ENCODE measurements at places on chromosomes 1 and 21. TPM values are rescaled to one million over a fixed set of nuclear protein-coding genes. Genes with fewer than 3 reads are reported as not detected.

- no peaks in the 10 kb centered on the region for H3K27me3 ChIP-seq
- DNase-seq, result peak; percentile 69
- H3K4me1 ChIP-seq, result peaks cover 9% of the 10 kb centered on the region
- H3K36me3 ChIP-seq, result no peaks in the 10 kb centered on the region
- H3K4me3 ChIP-seq, result no peak overlapping the region
Measured at GRCh38 chr1:41823471-41823870, 95.3 kb downstream of the HIVEP3 start.

DNA sequence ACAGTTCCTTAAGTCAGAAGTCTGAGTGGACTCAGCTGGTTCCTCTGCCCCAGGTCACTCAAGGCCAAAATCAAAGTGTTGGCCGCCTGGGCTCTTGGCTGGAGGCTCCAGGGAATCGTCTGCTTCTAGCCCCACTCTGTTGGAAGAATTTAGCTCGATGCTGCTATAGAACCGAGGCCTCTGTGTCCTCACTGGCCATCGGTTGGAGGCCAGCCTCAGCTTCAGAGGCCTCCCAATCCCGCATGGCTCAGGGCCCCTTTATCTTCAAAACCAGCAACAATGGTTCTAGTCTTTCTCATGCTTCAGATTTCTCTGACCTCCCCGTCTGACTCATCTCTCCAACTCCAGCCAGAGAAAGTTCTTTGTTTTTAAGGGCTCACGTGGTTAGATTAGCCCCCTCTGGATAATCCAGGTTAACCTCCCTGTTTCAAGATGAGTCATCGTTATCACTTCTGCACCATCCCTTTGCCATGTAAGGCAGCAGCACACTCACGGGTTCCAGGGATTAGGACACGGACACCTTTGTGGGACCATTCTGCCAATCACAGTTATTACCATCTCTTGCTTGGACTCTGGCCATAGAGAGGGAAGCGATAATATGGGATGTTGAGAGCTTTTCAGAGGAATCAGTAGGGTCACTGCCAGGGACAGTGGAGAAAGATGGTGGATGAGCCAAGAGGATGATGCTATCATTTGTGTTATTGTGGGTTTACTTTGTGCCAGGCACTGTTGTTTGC lies 13.6 kb downstream of the FHAD1 start:
- H3K4me1 ChIP-seq, result peaks cover 45% of the 10 kb centered on the region
- DNase-seq, result peak; percentile 35
- no peaks in the 10 kb centered on the region for H3K27me3 ChIP-seq
- H3K4me3 ChIP-seq, result no peak overlapping the region

DNA sequence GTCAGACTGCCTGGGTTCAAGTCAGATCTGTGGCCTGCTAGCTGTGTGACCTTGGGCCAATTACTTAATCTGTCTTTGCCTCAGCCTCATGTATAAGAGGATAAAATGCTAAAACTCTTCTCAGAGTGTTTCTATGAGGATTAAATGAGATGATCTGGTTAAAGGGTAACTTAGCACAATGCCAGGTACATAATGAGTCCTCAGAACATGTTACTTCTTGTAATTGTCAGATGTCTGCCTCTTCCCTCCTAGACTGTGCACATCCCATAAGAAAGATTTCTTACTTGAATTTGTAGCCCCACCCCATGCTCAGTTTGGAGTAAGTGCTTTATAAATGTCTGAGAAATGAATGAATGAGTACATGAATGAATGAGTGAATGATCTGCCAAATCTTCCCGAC lies 34.6 kb upstream of the HIVEP3 start:
- no peak for DNase-seq
- H3K36me3 ChIP-seq, result no peaks in the 10 kb centered on the region
- H3K27ac ChIP-seq, result no peak overlapping the region
- H3K4me1 ChIP-seq, result no peaks in the 10 kb centered on the region
- H3K4me3 ChIP-seq, result no peak overlapping the region

DNA sequence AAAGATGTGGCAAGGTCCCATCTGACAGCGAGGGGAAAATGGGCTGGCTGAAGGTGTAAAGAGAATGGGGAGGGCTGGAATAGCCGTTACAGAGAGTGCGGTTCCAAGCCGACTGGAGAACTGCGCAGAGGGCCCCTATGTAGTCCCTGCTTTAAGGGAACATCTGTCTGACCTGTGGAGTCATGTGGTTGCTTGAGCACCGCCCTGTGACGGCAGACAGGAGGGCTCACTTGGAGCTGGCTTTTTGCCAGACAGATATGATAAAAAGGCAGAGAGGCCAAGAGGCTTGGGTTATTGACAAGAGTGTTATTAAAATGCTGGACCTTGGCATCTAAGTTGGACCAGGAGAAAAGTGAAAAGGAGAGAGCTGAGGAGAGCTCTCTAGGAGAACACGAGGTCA lies 5.9 kb upstream of the PTPRF start:
- no peak overlapping the region for H3K27ac ChIP-seq
- H3K4me1 ChIP-seq, result peaks cover 6% of the 10 kb centered on the region
- no peak overlapping the region for H3K4me3 ChIP-seq
- H3K27me3 ChIP-seq, result no peaks in the 10 kb centered on the region
- DNase-seq, result peak; percentile 37
- H3K36me3 ChIP-seq, result no peaks in the 10 kb centered on the region

GRCh38 chr1:45430490-45430889 lies 60.5 kb downstream of the TESK2 start:
- no peaks in the 10 kb centered on the region for H3K27me3 ChIP-seq
- H3K4me3 ChIP-seq, result no peak overlapping the region
- H3K36me3 ChIP-seq, result no peaks in the 10 kb centered on the region
- no peaks in the 10 kb centered on the region for H3K4me1 ChIP-seq

- H3K4me1 ChIP-seq, result no peaks in the 10 kb centered on the region
- no peak overlapping the region for H3K27ac ChIP-seq
- no peaks in the 10 kb centered on the region for H3K27me3 ChIP-seq
Measured at GRCh38 chr1:86448670-86449069, 20.1 kb upstream of the CLCA1 start.

DNA sequence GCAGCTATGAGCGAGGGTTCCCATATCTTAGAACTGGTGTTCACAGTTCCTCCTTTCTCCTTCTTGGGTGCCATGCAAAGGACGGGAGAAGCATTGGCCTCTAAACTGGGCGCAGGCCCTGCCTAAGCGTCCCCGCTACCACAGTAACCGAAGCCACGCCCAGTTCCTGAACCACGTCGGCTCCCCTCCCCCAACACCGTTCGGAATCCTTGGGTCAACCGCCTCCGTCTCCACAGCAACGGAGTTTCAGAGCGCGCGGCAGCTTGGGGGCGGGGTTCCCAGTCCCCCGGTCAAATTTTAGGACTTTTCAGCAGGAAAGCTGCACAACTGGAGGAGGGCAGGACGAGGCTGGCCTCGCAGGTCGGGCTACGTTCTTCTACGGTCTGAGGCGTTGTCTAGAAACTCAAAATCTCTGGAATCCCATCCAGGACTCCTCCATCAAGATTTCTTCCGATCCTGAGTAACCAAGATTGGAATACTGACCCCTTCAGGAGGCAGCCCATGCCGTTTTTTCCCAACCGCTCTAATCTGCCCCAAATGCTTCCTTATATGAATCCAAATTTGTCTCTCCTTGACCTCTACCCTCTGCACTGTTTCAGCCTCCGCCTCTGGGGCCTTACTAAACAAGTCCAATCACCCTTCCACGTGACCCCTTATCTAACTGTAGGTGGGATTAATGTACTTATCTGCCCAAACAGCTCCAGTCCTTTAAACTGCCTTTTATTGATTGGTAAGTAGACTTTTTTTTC lies at the start of gene SPAG17:
Gene SPAG17 (minus strand): TSS at position 145 of the 749 bp plus-strand sequence. CDS start 71 bp downstream, at position 74.
- H3K36me3 ChIP-seq, result no peaks in the 10 kb centered on the region
- H3K27me3 ChIP-seq, result no peaks in the 10 kb centered on the region
- peak; percentile 77 for DNase-seq
- H3K4me3 ChIP-seq, result peak within 1 kb of the TSS; percentile 34

DNA sequence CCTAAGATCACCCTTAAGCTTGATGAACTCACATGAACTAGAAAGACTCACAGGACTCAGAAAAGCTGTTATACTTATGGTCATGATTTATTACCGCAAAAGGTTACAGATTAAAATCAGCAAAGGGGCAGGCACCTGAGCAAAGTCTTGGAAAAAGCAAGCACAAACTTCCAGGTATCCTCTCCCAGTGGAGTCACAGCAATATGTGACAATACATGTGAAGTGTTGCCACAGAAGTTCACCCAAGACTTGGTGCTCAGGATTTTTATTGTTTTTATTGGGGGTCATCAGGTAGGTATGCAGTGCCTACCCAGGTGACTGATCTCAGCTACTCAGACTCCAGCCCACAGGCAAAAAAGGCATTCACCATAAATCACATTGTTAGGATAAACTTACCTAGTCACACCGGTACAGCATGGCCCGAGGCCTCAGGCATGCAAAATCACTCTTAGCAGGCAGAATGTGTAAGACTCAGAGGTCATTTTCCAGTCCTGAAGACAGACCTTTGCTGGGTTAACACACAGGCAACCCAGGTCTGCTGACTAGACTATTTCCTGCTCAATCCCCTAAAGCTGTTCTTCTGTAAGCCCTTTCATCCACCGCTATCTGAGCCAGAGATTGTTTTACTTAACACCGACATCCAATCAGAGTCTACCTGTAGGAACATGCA lies 55.6 kb downstream of the SSX2IP start:
- no peaks in the 10 kb centered on the region for H3K27me3 ChIP-seq
- H3K36me3 ChIP-seq, result no peaks in the 10 kb centered on the region

The ARPC5 gene
- total RNA-seq, result 181 TPM

Data from upper lobe of right lung (tissue), 1 donor.